Activated CD4-positive, alpha-beta T cell treated with anti-CD3 and anti-CD28 coated beads for 36 hours (primary cell): ENCODE measurements at places on chromosomes 11 and 22. TPM values are rescaled to one million over a fixed set of nuclear protein-coding genes. Genes with fewer than 3 reads are reported as not detected.

DNA sequence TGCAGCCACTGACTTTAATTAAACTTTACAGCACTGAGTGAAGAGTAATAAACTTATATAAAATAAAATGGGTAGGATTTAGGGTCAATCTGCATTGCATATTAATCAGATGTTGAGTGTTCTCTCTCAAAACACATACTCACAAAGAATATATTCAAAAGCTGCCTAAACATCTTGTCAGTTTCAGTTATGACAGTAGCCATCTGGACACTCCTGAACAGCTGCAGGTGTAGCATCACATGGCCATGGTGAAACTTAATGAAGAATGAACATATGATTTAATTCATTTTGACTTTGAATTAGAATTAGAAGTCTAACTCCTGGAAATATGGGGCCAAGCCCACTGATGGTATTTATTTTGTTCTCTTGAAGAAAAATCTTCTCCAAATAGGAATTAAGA lies 684.3 kb upstream of the RAG2 start:
- no peaks in the 10 kb centered on the region for H3K27me3 ChIP-seq
- no peak overlapping the region for H3K27ac ChIP-seq
- DNase-seq, result no peak
- no peaks in the 10 kb centered on the region for H3K4me1 ChIP-seq
- H3K4me3 ChIP-seq, result no peak overlapping the region

DNA sequence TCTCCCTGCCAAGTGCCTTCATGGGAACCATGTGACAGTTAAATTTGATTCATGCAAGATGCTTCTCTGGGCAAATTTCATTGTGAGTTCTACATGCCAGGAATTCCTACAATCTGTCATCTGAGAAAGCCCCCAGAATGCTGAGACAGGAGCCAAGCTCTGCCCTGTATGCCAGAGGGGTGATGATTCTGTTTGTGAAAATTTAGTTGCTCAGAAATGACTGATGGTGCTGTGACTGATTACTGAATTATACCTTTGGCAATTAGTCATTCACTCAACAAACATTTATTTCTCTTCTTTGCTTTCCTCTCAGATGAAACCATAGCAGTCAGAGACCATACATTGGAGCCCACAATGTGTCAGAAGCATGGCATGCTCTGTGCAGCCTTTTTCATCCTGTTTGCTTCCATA lies 69.0 kb upstream of the ZBED5 start:
- no peak overlapping the region for H3K4me3 ChIP-seq
- no peak overlapping the region for H3K27ac ChIP-seq
- peaks cover 5% of the 10 kb centered on the region for H3K4me1 ChIP-seq
- DNase-seq, result no peak
- H3K27me3 ChIP-seq, result peaks cover 17% of the 10 kb centered on the region

DNA sequence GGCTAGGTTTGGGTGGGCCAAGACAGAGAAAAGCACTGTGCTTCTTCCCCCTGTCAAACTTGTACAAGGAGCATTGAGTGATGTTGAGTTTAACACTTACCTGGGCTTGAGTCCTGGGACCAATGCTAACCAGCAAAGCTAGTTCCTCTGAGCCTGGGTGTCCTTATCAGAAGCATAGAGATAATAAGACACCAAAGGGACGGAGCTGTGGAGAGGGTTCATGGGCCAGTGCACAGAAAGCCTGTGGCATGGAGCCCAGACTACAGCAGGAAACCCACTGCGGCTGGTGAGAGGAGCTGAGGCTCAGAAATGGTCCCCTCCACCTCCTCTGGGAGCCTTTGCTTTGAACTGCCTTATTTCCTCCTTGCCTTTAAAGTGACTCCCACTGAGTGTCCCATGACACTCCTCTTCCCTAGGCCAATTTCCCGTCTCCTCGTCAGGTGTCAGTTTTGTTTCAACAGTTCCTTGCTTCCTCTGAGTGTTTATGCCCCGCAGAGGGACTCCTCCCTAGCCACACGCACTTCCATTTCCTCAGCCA lies 9.4 kb downstream of the SLCO2B1 start:
- DNase-seq, result no peak
- H3K27ac ChIP-seq, result no peak overlapping the region
- H3K4me1 ChIP-seq, result peaks cover 6% of the 10 kb centered on the region
- H3K27me3 ChIP-seq, result peaks cover 2% of the 10 kb centered on the region
- H3K4me3 ChIP-seq, result no peak overlapping the region

DNA sequence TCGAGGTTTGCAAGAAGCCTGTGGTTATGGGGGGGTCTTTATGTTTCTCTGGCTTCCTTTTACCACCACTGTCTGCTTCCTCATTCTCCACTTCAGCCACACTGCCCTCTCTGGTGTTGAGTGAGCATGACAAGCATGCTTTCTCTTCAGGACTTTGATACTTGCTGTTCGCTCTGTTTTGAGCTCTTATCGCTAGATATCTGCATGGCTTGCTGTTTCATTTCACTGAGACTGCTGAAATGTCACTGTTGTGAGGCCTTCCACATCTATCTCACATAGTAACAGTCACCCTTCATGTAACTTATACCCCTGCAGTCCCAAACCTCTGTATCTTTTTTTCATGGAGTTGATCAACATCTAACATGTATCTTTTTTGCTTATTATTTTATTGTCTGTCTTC lies 59.8 kb downstream of the TMEM135 start:
- DNase-seq, result peak; percentile 61
- no peaks in the 10 kb centered on the region for H3K27me3 ChIP-seq

GRCh38 chr11:72446929-72447769 lies 12.8 kb upstream of the CLPB start:
- H3K4me3 ChIP-seq, result no peak overlapping the region
- no peak for DNase-seq
- H3K27me3 ChIP-seq, result peaks cover 14% of the 10 kb centered on the region
- no peaks in the 10 kb centered on the region for H3K4me1 ChIP-seq
- H3K27ac ChIP-seq, result no peak overlapping the region

Gene ISX
- not detected for total RNA-seq

Gene C1QTNF5
- not detected for total RNA-seq

DNA sequence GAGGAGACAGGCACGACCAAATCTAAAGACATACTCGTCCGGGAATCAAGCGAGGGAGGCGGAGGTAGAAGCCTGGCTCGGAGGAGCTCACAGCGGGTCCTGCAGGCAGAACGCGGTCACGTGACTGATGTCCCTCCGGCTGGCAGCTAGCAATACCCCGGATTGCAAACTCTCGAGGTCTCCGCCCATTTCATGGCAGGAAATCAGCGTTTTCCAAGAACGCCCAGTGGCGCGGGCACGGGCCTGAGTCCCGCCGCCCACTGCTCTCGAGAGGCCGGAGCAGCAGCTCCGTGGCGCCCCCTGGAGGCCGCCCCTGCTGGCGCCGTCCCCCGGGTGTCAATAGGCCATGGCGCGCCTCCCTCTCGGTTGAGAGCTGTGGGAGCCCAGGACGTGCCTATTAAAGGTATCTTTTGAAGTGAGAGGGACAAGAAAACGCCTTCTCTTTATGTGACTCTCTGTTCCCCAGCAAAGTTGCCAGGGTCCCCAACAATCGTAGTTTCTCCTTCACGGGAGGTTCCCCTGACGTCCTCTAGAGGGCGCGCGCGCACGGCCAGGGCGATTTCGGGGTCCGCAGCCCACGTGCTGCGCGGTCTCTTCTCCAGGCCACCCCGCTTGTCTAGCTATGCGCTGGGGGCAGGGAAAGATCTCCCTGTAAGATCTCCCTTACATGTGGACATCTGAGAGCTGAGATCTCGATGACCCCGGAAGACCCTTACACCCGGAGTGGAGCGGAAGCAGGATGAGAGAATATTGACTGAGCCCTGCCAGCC lies 37.3 kb upstream of the RBFOX2 start:
- H3K27me3 ChIP-seq, result no peaks in the 10 kb centered on the region
- peak; percentile 85 for DNase-seq
- H3K36me3 ChIP-seq, result no peaks in the 10 kb centered on the region
- peaks cover 5% of the 10 kb centered on the region for H3K4me1 ChIP-seq
- peak overlapping the region; percentile 69 for H3K4me3 ChIP-seq
- peak overlapping the region; percentile 91 for H3K27ac ChIP-seq

Gene MGAT3
- total RNA-seq, result 0.18 TPM

Gene IL17REL
- 0.16 TPM for total RNA-seq

Gene MS4A6E
- not detected for total RNA-seq

Gene NCR3LG1
- total RNA-seq, result 0.86 TPM

GRCh38 chr11:21411104-21411503 lies 741.7 kb downstream of the NELL1 start:
- no peak for DNase-seq
- H3K4me1 ChIP-seq, result no peaks in the 10 kb centered on the region

Gene PARVB
- 42.7 TPM for total RNA-seq

DNA sequence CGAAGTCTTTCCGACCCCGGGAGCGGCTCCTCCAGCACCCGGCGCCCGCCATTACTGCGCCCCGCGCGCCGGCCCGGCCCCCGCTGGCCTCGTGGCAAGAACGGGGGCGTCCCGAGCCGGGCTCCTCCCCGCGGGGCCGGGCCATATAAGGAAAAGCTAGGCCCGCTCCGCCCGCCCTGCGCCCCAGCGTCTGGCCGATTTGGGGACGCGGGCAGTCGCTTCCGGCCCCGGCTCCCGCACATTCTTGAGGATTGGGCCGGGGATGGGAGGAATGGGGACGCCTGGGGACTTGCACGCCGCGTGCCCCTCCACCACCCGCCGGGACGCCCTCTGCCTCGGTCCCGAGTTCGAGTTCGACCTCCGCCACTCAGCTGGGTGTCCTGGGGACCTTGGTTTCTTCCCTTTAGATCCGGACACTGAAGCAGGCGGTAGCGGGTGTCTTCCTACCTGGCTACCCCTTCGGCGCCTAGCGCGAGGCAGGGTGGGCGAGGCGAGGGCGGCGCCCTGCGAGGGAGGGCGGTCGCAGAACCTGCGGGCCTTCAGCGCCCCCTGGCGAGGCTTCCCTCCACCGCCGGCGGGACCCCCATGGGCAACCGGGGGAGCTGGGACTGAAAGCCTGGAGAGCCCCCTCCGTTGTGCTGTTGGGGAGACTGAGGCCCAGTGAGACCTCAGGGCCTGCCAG lies 3.8 kb downstream of the SMTN start:
- DNase-seq, result peak; percentile 93
- H3K4me3 ChIP-seq, result peak overlapping the region; percentile 82
- H3K27me3 ChIP-seq, result no peaks in the 10 kb centered on the region
- H3K4me1 ChIP-seq, result peaks cover 30% of the 10 kb centered on the region

DNA sequence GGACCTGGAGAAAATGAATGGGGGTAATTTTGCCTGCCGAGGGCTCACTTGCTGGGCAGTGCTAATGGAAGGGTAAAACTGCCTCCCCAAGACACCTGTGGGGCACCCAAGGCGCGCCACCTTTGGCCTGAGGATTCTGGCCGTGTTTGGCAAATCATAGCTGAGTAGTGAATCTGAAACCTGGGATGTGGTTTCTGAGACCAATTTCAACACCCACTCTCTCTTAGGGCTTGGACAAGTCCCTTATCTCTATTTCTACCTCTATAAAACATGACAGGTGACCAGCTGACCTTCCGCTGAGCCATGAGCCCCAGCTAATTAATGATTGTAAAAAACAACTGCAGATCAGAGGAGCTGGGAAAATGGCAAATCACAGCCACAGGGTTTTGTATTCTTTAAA lies 1.5 kb upstream of the PACSIN3 start:
- peaks cover 7% of the 10 kb centered on the region for H3K4me1 ChIP-seq
- no peak overlapping the region for H3K27ac ChIP-seq
- H3K27me3 ChIP-seq, result peaks cover 19% of the 10 kb centered on the region
- no peak for DNase-seq
- no peak overlapping the region for H3K4me3 ChIP-seq
- H3K36me3 ChIP-seq, result no peaks in the 10 kb centered on the region

GRCh38 chr11:77199137-77199745 lies 71.2 kb downstream of the MYO7A start:
- no peaks in the 10 kb centered on the region for H3K4me1 ChIP-seq
- no peak overlapping the region for H3K27ac ChIP-seq
- no peak overlapping the region for H3K4me3 ChIP-seq
- no peaks in the 10 kb centered on the region for H3K36me3 ChIP-seq
- no peaks in the 10 kb centered on the region for H3K27me3 ChIP-seq

- H3K27me3 ChIP-seq, result no peaks in the 10 kb centered on the region
- DNase-seq, result no peak
- H3K27ac ChIP-seq, result no peak overlapping the region
- no peak overlapping the region for H3K4me3 ChIP-seq
- peaks cover 7% of the 10 kb centered on the region for H3K4me1 ChIP-seq
Observed at GRCh38 chr11:57313071-57313787, 11.5 kb downstream of the TNKS1BP1 start.

Gene CCDC15
- 5.6 TPM for total RNA-seq

DNA sequence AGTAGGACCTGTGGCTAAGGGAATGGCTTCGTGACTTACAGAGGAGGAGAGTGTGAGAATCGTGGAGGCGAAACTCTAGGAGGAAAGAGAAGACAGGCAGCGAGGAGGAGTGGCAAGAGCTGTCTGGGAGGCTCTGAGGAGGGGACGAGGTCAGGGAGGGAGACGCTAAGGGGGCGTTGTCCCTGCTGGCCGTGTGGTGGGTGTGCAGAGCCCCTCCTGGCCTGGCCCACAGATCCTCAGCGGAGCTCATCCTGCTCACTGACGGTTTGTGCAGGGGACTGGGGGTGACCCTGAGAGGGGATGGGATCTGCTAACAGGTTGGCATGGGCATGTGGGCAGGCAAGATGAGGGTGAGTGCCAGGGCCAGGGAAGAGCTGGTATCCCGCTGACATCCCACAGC lies 56.5 kb upstream of the PRR5 start:
- H3K4me3 ChIP-seq, result no peak overlapping the region
- H3K27me3 ChIP-seq, result no peaks in the 10 kb centered on the region
- no peak for DNase-seq
- no peaks in the 10 kb centered on the region for H3K4me1 ChIP-seq

DNA sequence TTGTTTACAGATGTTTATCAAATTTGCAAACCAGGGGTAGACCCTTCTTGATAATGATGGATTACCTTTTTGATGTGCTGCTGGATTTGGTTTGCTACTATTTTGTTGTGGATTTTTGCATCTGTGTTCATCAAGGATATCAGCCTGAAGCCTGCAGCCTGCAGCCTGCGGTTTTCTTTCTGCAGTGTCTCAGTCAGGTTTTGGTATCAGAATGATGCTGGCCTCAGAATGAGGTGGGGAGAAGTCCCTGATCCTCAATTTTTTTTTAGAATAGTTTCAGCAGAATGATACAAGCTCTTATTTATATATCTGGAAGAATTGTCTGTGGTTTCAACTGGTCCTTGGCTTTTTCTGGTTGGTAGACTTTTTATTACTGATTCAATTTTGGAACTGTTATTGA lies 19.7 kb upstream of the RAB38 start:
- DNase-seq, result no peak
- peaks cover 16% of the 10 kb centered on the region for H3K27me3 ChIP-seq
- H3K4me1 ChIP-seq, result no peaks in the 10 kb centered on the region

DNA sequence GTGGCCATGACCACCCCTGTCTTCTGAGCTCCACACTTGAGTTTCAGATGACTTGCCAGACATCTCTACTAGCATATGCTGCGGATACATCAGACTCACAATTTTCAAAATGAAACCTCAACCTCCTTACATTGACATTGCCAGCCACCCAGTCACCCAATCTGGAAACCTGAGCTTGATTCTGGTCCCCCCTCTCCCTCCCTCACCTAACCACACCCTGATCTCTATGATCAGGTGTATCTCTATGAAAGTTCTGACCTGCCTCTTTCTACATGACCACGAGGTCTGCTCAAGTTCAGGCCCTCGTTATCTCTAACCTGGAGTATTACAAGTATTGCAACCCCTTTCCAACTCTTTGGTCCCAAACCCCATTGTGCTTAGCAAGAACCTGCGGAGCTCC lies 254.1 kb downstream of the KIRREL3 start:
- no peaks in the 10 kb centered on the region for H3K4me1 ChIP-seq
- H3K27me3 ChIP-seq, result peaks cover 15% of the 10 kb centered on the region
- no peak for DNase-seq
- H3K27ac ChIP-seq, result no peak overlapping the region
